HS-5 (cell line): ENCODE measurements at places on chromosomes 3 and 15.

GRCh38 chr15:81484086-81484955 is 110.3 kb upstream of the TMC3 start:
- no peak for DNase-seq

- DNase-seq: no peak
These were observed 39.8 kb downstream of the CLK3 start for GRCh38 chr15:74655424-74655823.

- DNase-seq: no peak
These were observed 283.9 kb upstream of the CTNNB1 start for GRCh38 chr3:40915346-40915865.

- no peak for DNase-seq
These were observed 11.8 kb upstream of the HES1 start for GRCh38 chr3:194124193-194124592.

GRCh38 chr3:78761126-78761525 is 1006.7 kb downstream of the ROBO1 start:
- DNase-seq: no peak

DNA sequence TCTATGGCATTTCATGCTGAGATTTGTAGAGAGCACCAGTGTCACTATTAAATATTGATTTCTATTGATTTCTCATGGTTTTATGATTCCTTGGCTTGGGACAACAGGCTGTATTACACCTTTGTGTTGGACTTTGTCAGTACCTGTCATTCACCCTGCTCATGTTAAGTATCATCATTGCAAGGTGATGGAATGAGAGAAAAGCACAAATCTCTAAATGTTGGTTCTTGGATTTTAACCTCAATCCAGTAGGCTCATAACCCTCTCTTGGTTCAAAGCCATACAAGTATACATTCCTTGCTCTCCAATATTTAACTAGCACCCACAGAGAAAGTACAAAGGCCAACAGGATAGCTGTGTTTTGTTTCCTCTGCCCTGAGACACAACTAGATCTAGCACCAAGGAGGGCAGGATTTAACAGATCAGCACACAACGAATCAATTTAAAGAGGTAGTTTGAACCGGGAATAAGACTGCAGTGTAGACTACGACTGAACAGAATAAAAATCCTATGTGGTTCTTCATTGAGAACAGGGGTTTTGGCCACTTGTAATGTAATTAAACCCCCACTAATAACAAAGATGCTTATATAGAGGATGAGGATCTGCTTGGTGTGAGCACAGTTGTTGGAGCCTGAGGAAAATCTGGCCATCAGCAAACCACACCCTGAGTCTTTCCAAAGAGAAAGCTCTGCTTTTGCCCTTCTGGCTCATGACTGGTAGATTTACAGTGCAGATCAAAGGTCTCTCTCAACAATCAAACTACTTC is 78.0 kb upstream of the TNFSF10 start:
- no peak for DNase-seq

- DNase-seq: no peak
These were observed 129.0 kb downstream of the BBX start for GRCh38 chr3:107651782-107652181.

DNA sequence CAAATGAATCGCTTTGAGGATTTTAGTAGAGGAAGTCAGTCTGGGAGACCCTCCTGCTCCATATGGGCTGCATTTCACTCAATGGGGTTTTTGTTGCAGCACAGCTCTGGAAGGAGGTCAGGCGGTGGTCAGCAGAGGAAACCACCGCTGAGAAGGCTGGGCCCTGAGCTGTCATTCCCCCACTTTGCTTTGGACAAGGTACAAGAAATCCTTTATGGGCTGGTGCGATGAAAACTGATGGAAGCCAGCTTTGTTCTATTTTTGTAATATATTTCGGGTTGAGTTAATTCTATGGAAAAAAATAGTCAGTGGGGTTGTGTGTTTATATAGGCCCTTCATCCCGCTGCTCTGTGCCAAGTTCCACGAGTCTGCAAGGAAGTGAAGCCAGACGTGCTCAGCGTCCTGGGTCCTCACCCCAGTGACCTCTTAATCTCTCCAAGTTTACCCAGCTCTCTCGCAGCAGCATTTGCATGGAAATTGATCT is 157.1 kb upstream of the TMC3 start:
- no peak for DNase-seq

DNA sequence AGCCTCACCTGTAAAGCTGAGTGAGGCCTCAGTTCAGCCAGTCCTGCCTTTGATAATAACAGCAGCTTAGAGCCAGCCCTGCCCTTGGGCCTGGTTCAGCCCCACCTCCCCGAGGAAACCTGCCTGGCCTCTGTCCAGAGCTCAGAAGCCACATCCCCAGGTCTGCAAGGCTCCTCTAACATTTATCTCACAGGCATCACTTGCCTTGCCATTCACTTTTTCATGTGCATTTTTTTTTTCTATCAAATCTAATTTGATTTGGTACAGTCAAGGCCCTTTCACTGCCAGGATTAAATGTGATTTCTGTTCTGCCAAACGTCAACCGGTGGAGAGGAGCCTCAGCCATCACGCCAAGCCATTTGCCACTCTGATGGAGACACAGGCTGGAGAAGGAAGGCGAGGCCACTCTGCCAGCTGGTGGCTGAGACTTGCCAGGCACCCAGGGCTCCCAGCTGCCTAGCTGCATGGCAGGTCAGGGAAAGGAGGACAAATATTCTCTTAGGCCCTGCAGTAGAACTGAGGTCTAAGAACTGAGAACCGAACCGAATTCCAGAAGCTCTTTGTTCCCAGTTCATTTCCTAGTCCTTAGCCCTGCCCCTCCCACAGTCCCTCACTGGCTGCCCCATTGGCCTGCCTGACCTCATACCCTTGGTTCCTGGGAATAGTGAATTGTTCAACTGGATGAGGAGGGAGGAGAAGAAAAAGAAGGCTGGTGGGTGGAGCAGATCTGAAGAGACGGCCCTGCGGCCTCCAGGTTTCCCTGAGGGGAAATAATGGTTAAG is 76.4 kb downstream of the SPSB4 start:
- DNase-seq: no peak

DNA sequence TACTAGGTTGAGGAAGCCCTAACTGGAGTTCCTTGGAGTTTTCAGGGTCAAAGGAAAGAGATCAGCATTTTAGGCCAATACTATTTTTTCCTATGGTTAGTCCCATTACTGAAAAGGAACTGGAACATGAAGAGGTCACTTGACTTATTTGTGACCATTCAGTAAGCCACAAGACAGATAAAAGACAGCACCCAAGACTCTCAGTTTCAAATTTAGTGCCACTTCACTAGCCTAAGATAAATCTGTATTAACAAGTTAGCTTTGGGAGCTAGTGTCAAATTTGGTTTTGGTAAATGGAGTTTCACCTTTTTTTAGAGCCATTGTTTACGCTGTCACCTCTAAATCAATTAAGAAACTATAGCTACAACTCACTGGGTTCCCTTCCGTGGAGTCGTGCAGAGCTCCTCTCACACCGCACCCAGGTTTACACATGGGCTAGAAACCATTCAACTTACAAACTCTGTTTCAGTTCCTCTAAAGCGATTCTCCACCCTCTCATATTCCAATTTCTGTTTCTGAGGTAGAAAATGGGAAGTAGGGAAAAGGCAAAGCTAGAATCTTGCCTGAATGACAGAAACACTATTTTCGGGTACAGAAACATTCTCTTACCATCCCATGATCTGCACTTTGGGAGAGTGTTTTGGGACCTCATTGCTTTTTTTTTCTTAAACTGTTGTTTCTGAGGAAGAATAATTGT is 14.4 kb downstream of the CCDC32 start:
- no peak for DNase-seq
